ENCODE measurements at places on chromosomes 1 and 21.

DNA sequence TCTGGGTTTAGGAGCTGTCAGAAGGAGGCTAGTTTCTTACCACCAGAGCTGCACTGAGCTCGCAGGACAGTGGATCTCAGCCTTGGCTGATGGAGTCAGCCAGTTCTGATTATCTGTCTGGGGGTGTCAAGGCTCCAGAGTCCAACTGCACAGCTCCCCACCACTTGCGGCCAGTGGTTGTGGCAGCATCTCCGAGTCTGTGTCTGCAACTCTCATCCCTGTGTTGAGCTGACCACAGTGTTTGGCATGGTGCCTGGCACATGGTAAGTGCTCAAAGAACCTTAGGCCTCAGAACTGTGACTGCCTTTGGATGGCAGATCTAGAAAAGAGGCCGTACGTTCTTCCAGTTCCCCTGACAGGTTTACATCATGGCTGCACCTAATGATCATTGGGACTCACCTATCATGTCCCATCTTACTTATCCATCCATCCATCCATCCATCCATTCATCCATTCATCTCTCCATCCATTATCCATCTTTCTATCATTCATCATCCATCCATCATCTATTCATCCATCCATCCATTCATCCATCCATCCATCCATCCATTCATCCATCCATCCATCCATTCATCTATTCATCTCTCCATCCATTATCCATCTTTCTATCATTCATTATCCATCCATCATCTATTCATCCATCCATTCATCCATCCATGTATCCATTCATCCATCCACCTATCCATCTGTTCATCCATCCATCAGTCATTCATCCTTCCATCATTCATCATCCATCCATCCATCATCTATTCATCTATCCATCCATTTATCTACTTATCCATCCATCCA is 114.5 kb downstream of the CRYAA start:
- no peak for DNase-seq

DNA sequence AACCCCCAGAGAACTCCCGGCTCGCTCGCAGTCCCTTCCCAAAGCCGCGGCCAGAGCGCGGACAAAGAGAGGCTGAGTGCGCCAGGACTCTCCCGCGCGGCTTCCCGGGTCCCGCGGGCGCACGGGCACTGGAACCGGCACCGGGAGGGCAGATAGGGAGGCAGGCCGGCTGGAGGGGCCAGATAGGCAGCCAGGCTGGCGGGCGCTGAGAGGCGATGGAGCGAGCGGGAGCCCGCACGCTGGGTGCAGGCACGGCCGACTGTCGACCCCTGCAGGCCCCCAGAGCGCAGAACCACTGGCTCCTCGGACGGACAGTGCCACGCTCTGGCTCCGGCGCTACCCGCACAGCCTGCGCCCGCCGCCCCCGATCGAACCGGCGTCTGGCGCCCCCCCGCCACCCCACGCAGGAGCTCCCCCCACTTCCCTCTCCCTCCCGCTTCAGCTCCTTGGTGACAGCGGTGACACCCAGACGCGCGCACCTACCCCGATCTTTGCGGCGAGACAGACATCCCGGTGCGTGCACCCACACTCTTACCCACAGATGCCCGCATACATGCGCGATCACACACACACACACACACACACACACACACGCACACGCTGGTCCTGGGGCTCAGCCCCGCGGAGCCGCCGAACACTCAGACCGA is 534 bp downstream of the SLC6A9 start:
- DNase-seq: no peak

DNA sequence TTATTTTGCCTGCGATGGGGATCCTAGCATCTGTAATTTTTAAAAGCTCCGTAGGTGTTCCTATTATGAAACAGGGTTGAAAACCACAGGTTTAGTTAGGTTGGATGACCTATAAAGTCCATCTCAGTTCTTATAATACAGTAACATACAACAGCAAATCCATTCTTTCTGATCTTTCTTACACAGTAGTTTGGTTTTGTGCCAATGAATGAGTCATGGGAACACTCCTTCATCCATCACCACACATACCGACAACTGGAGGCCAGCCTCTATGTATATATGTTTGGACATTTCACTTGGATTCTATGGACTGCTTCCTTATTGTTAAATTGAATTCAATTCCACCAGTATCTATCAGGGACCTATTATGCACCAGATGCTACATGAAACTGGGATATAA is 118.4 kb upstream of the L1TD1 start:
- DNase-seq: no peak

GRCh38 chr21:35401476-35401875 is 352.4 kb upstream of the RUNX1 start:
- DNase-seq: no peak

DNA sequence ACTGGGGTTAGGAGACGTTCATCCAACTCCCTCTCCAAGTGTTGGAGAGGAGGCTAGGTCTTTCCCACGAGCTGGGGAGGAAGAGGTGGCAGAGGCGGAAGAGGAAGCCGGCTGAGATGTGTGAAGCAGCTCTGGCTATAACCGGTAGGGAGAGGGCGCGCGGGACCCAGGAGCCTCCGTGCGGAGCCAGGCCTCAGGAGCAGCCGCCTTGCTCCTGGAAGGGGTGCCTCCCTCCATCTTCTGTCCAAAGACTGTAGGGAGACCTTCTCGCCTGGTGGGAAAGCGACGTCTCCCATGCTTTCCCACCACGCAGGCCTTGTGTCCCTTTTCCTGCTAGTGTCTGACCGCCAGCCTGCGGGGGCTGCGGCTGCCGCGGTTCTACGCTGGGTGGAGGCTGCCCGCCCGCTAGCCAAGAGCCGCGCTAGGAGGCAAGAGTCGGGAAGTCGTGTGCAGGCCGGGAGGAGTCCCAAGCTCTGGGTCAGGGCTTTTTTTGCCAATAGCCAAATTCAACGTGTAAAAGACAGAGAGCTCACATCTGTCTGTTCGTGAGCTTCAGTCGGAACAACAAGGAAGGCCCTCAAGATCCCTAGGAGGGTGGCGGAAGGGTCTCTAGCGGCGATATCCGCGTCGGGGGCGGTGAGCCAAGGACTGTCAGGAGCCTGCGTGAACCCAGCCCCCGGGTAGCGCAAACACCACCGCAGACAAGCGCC is 8.4 kb upstream of the NBPF11 start:
- DNase-seq: no peak

DNA sequence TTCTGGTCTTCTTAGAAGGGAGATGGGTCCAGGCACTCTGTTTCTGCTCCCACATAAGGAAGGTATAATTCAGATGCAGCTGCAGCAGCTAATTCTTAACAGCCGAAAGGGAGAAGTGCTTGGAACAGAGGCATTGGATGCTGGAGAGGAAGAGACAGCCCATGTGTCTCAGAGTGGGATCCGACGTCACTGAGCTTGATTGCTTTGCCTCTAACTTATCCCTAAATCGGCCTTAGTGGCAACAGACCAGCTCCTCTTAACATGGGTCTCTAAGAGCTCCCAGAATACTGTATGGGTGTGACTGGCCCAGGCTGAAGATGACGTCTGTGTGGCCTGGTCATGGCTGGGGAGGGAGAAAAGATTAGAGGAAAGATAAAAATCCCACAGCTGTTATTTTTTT is 40.7 kb upstream of the KCND3 start:
- no peak for DNase-seq

DNA sequence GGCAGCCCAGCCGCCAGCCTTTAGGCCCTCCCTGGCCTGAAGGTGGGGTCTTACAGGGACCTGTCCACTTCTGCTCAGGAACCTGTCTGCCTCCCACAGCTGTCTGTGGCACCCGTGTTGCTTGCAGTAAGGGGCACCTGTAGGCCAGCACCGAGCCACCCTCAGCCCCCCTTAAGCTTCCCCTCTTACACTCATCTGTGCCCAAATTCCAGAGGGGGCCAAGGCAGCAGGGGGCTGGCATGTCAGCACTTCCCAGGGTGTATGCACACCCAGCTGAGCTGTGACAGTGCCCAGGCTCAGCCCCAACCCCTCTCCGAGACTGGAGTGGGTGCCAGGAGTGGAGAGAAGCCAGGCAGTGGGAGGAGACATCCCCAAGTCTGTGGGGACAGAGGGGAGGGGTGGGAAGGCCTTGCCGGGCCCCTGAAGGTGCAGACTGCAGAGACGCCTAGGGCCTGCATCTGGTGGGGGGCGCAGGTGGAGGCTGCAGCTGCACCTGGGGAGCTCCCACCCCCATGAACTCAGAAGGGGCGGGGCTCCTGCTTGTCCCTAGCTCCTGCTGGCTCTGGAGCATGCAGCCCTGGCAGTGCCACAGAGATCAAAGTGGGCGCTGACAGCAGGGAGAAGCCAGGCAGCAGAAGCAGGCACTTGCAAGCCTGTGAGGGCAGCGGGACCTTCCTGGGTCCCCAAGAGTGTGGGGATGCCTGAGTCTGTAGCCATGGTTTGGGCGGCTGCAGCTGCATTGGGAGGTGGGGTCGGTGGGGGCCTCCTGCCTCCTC is 5.4 kb upstream of the SLC2A7 start:
- DNase-seq: no peak

- DNase-seq: no peak
Measured at GRCh38 chr1:163896001-163896400, 574.2 kb downstream of the NUF2 start.

DNA sequence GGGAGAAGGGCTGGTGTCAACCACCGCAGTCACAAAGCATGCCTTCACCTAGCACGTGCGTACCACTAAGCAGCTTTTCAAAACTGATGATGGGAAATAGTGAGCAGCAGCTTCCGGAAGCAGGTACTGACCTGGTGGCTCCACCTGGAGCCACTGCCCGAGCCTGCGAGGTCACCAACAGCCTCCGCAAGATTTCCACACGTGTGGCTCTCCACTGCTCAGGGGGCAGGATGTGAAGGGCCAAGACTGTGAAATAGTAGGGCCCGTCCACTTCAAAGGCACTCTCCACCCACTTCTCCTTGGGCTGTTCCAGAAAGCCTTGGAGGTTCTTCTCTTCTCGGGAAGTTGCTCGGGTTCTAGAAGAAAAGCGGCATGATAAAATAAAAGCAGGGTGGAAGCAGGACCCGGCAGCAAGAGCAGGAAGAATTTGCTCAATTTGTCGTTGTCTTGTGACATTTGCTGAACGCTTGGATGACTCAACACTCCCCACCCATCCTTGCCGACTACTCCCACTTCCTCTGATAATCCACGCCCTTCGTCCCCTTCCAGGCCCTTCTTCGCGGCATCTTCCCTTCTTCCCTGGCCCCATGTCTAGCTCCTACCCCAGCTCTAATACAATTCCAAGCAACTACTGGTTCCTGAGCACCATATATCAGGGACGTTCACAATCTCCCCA is 124.9 kb upstream of the IFFO2 start:
- DNase-seq: no peak
